Right lung (tissue), 10 donors: ENCODE measurements at places on chromosomes 5 and 9. TPM values are rescaled to one million over a fixed set of nuclear protein-coding genes. Genes with fewer than 3 reads are reported as not detected.

ZFP37 gene
- 17.8 TPM for polyA plus RNA-seq

TMEM215 gene
- not detected for polyA plus RNA-seq

GOLPH3 gene
- polyA plus RNA-seq, result 80.7 TPM

PCDHGA12 gene
- 4.3 TPM for polyA plus RNA-seq

PHF24 gene
- polyA plus RNA-seq, result 0.54 TPM

ZNF454 gene
- 9.0 TPM for polyA plus RNA-seq

PDE6A gene
- 0.17 TPM for polyA plus RNA-seq

RGS7BP gene
- 20.8 TPM for polyA plus RNA-seq

CDO1 gene
- polyA plus RNA-seq, result 85.1 TPM

GRCh38 chr9:99192786-99193465, 28.8 kb downstream of the ALG2 start:
- no peak for DNase-seq

- DNase-seq, result no peak
Observed at GRCh38 chr9:77953590-77953989, 78.0 kb downstream of the GNAQ start.

DNA sequence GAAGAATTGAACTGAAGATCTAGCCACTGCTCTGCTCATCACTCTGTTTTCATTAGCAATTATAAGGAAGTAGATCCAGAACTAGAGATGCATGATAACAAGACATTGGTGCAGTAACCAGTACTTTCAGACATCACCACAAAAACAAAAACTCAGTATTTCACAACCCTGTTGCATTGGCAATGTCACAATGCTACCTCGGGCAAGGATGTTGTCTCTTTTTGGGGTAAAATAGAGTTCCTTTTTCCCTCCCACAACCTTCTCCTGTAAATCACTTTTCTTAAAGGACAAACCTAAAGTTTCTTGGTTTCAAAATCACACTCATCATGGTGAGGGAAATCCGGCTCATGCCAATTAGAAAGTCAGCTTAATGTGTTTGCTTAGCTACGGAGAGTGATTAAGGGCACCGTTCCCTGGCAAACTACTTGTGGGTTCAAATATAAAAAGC, 420.1 kb upstream of the MEF2C start:
- no peak for DNase-seq

GRCh38 chr5:80782626-80783025, 127.8 kb upstream of the DHFR start:
- DNase-seq, result no peak

- peak; percentile 31 for DNase-seq
Observed at GRCh38 chr5:170603578-170604565, 100.1 kb downstream of the KCNIP1 start.

- no peak for DNase-seq
Observed at GRCh38 chr9:37801287-37801850, 772 bp downstream of the DCAF10 start.

- DNase-seq, result no peak
Observed at GRCh38 chr5:94945656-94946055, 327.2 kb downstream of the SLF1 start.

DNA sequence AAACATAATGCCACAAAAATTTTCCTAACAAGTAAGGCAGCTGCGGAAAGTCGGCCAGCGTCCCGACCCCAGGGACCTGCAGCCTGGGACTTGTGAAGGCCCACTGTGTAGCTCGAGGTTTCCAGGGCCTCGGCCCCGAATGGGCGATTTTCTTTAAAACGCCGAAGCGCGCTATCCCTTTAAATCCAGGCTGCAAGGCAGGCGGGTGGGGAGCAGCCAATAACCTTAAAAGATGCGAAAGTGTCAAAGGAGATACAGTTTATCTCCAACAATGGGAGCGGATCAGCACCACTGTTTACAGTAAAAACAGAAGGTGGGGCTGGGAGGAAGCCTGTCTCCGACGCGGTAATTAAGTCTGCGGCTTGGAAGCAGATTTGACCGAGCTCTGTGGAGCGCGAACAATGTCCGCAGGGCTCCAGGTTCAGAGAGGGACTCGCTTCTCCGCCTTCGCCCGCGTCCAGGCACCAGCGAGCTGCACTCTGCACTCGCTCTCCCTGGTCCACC, 1.7 kb upstream of the ZSWIM6 start:
- no peak for DNase-seq

DNA sequence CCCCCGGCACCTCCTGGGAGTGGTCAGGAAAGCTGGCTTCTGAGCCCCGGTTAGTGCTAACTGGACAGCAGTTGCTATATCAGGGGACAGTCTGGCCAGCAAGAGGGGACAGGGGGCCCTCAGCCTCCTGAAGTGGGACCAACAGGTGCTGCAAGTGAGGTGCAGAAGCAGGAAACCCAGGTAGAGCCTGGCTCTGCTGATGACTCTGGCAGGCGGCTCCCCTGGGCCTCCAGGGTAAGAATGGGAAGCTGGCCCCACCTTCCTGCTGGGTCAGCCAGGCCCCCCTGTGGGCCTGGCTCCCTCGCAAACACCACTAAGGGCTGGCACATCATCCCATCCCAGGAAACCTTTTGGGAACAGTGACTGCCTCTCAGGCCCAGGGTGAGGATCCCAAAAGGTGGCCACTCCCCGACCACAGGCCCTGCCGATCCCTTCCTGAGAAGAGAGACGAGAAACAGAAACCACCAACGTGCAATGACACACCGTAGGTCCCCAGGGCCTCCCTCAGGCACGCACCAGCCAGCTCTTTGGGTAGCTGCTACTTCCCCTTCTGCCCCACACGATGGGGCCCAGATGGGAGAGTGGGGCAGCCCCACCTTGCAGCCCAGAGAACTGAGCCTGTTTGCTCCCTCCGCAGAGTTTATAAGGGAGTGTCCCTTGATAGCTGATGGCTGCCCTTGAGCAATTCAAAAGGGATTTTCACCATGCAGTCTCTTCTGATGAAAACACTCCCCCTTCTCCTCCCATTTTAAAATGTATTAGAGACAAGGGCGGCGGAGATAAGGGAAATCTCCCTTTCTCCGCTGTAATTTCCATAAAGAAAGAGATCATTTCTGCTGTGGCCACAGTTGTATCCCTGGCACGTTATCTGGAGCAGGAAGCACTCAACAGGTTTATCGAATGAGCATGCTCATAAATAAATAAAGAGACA, 76.8 kb downstream of the STK10 start:
- DNase-seq, result peak; percentile 26

DNA sequence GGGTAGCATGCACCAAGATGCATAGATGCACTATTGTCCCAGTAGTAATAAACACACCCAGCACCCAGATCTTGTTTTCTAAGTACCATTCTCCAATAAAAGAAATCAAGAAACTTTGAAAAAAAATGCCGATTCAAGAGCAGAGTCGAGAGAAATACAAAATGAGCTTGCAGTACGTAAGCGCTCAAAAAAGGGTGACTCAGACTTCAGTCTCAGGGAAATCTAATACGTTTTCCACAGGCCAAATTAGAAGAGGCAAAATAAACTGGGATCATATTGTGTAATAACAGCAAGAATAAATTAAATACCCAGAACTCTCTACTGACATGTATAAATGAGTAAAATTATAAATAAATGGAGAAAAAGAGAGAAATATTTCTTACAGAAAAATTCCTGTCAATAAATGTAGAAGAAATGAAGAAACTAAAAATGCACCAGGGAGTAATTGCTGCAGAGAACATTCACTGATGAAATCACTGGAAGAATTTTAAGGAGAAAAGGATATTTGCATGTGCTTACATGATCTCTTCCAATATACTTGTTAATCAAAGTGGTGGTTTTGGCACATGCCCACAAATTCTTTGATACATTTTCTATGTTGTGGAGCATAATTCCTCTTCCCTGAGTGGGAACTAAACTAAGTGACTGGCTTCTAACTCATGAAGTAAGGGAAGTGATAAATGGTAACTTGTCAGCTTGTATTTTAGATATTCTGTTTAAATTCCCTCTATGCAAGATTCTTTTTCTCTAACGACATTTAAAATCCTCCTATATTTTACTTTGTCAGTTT, 567.6 kb upstream of the ADAMTS16 start:
- no peak for DNase-seq

GRCh38 chr5:172005708-172006320, 624 bp downstream of the FBXW11 start:
- DNase-seq, result no peak

DNA sequence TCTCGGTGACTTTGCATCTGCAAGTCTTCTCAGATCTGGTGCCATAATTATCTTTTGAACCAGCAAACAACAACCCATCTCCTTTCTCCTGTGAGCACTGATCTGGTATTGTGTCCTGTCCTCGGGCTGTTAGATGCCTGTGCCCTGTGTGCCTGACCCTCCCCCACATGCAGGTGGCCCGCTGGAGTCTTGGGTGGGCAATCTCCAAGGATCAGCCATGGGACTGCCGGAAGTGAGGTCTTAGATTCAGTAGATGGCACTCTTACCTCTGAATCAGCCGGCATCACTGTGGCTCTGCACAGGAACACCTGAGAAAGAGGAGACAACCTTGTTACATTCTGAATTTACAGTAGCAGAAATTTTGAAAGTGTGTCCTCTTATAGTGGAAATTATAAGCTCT, 172.4 kb downstream of the IRX2 start:
- DNase-seq, result no peak

GRCh38 chr9:109297899-109298298, 23.0 kb downstream of the EPB41L4B start:
- DNase-seq, result no peak

DNA sequence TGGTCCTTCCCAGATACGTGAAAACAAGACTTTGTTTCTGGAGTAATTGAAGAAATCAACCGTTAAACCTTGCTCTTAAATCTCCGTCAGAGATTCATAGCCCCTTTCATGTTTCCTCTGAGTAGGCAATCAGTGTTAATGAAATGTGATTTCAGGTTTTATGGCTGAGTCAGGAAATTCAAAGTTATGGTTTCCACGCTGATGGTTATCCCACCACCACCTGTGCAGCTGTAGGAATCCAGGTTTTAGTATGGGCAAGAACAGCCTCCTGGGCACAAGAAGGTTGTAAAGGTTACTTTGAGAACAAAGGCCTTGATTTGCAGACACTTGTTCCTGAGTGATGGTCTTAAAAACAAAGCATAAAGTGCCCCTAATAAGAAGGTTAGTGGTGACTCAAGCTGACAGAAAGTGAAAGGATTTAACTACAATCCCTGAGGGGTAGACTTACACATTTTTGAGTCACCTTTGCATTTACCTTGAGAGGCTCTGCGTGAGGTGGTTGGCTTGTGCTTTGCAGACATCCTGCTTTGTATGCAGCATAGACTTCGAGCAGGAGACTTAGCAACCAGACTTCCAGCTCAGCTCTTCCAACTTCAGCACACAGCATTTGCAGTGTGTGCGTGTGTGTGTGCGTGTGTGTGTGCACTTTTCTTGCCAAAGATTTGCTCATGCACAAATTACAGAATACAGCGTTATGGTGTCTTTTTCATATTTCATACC, 159.6 kb downstream of the TLE4 start:
- peak; percentile 2 for DNase-seq

DNA sequence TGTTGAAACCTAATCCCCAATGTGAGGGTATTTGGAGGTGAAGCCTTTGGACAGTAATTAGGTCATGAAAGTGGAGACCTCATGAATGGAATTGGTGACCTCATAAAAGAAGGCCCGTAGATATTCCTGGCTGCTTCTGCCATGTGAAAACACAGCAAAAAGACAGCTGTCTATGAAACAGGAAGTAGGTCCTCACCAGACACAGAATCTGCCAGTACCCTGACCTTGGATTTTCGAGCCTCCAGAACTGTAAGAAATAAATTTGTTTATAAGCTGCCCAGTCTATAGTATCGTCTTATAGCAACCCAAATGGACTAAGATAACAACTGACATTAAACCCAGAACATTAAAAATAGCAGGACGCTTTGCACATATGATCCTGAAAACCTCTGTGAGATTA, 371.1 kb downstream of the SPOCK1 start:
- DNase-seq, result no peak

GRCh38 chr9:133979921-133980863, 11.9 kb downstream of the VAV2 start:
- no peak for DNase-seq

DNA sequence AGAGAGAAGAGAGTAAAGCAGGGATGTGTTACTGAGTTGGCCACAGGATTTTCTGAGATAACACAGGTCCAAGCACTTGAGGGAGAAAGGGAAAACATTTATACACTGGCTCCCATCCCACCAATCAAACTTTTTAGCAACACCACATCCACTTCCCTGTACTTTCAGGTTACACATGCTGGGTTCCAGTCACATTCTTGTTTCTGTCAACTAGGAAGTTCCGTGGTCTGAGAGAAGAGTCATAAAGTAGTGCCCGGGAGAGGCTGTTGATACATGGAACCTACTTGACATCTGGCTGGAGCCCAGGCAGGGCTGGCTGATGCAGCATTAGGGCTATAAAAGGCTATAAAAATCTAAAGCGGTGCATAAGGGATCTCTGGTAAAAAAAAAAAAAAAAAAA, 473.9 kb upstream of the COX7C start:
- no peak for DNase-seq

- no peak for DNase-seq
Observed at GRCh38 chr9:28883234-28883633, 1310.0 kb upstream of the C9orf72 start.

DNA sequence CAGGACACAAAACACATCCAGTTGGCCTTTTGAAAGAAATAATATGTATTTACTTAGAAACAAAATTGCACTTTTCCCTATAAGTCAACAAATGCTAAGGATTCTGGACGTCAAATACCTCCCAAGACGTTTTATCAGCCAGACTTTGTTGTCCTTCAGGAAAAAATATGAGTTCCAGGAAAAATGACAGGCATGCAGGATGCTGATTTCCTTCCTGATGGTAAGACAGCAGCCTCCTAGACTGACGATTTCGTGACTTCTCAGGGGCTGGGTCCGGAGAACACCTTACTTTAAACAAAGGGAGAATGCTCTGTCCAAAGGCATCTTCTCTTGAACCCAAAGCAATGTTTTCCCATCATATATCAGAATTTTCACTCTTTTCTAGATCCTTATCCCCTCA, 69.1 kb downstream of the IL6ST start:
- DNase-seq, result no peak

- no peak for DNase-seq
Observed at GRCh38 chr5:52043543-52043942, 660.3 kb downstream of the ISL1 start.

DNA sequence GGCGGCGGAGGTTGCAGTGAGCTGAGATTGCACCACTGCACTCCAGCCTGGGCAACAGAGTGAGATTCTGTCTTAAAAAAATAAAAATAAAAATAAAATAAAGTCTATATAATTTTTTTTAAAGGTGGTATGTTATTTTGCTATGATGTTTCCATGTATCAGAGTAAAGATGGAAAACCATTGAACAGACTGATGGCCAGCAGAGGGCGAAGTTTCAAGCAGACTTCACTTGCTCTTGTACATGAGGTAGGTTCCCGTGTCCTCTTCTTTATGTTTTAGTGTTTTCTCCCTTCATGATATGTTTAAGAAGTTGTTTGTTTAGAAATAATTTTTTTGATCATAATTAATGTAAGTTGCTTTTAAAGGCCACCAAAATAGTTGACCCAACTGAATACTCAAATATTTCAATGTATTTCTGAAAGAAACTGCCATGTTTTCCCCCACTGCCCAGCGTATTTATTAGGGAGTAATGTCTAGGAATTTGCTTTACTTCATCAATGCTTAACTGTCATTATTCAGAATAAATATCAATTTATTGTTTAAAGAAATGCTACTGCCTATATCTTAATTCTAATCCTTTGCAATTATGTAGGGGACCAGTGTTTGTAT, 146.4 kb downstream of the HACD4 start:
- peak; percentile 16 for DNase-seq

- DNase-seq, result peak; percentile 21
Observed at GRCh38 chr5:101390151-101390908, 487.2 kb upstream of the ST8SIA4 start.
